Mucosa of gallbladder (tissue), 1 donor: ENCODE measurements at places on chromosomes 16 and 17. TPM values are rescaled to one million over a fixed set of nuclear protein-coding genes. Genes with fewer than 3 reads are reported as not detected.
A peak's percentile ranks its signal among the peaks of the same experiment; 100 is the strongest.

GRCh38 chr17:74840989-74841666 lies 18.6 kb downstream of the GRIN2C start:
- peak; percentile 46 for DNase-seq

DNA sequence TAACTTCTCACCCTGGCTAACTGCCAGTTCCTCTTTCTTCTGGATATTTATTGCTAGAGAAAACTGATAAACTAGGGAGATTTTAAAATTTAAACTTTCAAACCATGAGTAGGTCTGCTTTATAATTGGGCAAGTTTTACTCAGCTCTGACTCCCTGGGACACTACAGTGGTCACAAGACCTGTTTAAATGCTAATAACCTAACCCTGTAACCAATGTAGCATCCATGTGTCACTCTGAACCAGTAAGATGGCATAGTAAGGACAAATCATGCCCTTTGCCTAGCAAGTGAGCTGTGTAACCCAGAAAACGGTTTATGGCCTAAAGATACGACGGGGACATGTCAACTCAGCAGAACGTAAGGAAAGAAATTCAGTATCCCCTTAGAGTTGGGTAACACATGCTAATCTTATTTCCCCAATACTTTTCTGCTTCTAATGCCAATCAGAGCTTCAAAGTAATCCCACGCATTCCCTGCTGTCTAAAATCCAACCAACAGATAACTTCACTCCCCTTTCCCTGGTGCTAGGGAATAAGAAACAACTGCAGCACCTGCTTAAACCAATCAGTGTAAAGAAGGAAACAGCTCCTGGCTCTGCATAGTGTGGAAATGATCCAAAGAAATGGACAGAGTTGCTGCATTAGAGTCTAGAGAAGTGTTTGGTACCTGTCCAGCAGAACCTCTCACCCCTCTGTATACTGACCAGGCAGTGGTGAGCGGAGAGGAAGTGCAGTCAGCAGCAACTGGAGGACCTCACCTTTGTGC lies 85.7 kb downstream of the NCOR1 start:
- no peak for DNase-seq

DNA sequence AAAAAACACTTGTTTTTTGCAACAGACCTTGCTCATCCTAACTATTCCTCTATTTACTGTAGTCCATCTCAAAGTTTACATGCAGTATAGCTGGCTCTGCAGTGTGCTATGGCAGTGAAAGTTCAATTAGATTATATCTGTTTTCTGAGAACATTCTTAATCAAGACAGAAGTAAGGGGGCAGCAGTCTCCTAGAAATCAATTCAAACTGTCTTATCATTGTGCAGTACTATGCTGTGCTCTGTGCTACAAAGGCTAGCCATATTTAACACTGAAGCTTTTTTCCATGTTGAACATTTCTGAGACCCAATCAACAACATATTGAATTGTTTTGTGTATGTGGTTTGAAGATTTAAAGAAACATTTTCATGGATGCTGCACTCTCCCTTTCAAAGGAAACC lies 11.4 kb downstream of the NETO2 start:
- DNase-seq, result no peak

DNA sequence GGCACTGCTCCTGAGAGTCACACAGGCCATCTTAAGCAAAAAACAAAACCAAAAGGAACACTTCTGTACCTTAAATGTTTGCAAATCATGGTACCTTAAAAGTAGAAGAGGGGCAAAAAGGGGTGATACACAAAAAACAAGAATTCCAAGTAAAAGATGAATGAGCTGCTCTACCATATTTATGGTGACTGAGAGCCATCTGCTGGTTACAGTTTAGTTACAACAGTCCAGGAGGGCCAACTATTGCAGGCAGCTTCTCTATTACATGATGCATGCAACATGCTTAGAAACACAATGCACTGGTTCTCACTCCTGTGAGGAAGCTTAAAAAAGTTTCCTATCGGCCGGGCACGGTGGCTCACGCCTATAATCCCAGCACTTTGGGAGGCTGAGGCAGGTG lies 53.5 kb downstream of the STX8 start:
- DNase-seq, result no peak

DNA sequence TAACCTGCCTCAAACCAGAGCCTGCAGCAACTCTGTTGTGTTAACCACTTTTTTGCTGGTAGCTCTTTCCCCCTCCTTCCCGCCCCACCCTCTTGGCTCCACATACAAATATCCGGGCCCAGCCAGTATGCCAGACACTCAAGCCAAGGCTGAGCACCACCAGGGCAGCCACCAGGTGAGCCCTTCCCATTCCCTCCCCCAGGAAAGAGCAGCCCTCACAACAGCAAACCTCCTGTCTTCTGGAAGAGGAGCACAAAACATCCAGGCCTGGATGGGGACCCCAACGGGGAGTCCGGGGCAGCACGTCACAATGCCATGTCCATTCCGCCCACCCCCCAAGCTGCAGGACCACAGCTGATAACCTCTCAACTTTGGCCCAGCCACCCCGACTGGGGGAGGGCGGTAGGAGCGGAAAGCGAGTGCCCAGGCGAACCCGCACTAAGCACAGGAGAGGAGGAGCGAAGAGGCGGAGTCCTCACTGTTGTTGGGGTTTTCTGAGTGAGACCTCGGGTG lies 757 bp downstream of the ORMDL3 start:
- no peak for DNase-seq

- DNase-seq, result peak; percentile 71
These were observed 38.6 kb upstream of the TOB1 start for GRCh38 chr17:50904518-50905459.

DNA sequence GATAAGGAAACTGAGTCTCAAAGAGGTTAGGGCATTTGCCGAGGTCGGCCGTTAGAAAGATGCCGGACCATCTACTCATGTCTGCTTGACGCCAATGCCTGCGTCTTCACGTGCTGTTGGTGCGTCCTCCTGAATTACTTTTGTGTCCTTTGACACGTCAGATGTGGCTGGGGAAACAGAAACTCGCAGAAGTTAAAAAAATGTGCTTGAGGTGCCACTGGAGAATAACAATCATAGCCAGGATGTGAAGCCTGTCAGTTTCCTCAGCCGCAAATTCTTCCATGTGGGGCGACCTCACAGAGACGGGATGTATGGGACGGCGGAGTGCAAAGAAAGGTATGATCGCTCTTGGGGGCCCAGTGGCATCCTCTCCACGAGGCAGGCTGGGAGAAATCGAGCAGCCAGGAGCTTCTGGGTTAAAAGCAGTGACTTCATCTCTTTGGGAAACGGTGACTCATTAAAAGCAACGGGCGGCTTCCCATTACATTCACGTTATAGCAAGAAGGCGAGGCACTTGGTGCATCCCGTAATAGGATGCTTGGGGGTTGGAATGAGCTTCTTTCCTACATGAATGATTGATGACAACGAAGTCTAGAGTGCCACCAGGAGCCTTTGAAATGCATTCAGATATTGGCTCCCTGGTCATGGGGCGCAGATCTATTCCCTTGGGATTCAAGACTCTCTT lies 67.8 kb downstream of the BMERB1 start:
- no peak for DNase-seq

GRCh38 chr17:78459696-78460095 lies 81.2 kb downstream of the PGS1 start:
- no peak for DNase-seq

CCNF gene
- 3.7 TPM for total RNA-seq

DNA sequence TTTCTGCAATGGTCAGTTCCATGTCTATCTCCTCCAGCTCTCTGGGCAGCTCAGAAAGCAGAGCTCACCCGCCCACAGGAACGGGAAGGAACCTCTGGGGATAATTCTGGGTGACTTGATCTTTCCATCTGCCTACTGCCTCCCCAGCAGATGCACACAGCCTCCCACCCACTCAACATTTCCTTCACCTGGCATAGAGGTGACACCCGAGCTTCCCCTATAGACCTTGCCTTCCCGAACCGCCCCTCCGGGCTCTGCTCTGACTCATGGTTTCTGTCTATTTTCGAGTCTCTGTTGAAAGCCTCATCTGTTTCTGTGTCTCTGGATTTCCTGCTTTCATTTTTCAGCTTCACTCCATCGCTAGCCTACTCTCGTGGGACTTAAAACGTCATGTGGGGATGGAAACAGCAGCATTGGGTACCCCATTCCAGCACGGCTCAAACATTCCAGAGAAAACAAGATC lies 11.4 kb downstream of the GGA3 start:
- DNase-seq, result no peak

- DNase-seq, result no peak
These were observed 7.0 kb downstream of the P2RX1 start for GRCh38 chr17:3909257-3909656.

NSMCE1 gene
- 72.0 TPM for total RNA-seq

TMC7 gene
- total RNA-seq, result 1.4 TPM

FBXL16 gene
- 0.78 TPM for total RNA-seq

GRCh38 chr17:69018022-69018615 lies 42.6 kb downstream of the ABCA9 start:
- no peak for DNase-seq
